ENCODE measurements at places on chromosomes 7 and 10.

GRCh38 chr10:34886906-34887642, 72.0 kb upstream of the PARD3 start:
- no peak for DNase-seq

DNA sequence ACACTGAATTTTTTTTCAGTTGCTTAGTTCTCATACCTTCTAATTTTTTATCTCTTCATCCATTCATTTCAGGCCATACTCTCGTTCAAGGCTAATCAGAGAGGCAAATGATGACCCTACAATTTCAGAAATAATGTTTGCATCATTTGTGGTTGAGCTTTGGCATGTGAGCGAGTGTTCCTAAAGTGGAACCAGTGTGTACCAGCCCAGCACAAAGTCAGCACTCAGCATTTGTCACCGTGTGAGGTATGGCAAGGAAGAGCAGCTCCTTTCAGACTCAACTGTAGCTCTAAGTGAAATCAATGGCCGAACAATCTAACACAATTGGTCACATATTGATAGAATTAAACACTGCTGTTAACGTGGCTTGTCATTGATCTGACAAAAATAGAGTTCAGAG, 154.6 kb downstream of the POU6F2 start:
- DNase-seq, result no peak

GRCh38 chr10:28177944-28178637, 124.8 kb downstream of the MPP7 start:
- no peak for DNase-seq

GRCh38 chr7:135257-135653, 57.1 kb upstream of the FAM20C start:
- DNase-seq, result no peak

DNA sequence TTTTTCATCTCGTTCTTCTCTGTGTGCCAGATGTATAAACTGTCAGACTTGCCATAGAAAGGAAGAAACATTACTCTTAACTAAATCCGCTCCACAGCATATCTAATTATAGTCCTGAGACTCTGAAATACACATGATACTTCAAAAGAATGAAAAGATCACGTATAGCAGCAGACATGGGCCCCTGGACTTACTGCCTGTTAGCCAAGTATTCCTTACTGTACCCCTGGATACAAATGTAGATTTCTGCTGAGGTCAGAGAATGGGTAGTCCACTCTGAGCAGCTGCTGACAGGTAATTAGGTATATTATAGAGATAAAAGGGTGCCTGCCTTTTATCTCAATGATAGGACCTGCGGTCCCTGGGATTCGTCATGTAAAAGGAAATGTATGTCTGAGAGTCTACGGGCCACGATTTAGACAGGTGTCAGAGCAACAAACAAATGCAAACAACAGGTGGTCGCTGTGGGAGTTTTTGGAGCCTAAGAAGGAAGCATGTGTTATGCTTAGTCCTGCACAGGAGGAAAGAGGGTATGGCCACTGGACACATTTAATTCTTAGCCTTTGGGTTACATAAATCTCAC, 69.4 kb downstream of the VOPP1 start:
- DNase-seq, result no peak

GRCh38 chr10:117805139-117805538, 241.6 kb downstream of the RAB11FIP2 start:
- no peak for DNase-seq
